ENCODE measurements at places on chromosomes 12 and 14. TPM values are rescaled to one million over a fixed set of nuclear protein-coding genes. Genes with fewer than 3 reads are reported as not detected.

- DNase-seq: no peak
Observed at GRCh38 chr12:42099433-42099832, 45.2 kb downstream of the GXYLT1 start.

- DNase-seq: no peak
Observed at GRCh38 chr12:96876966-96877365, 30.1 kb upstream of the NEDD1 start.

- DNase-seq: no peak
Observed at GRCh38 chr12:109885616-109886015, 5.3 kb upstream of the GLTP start.

DNA sequence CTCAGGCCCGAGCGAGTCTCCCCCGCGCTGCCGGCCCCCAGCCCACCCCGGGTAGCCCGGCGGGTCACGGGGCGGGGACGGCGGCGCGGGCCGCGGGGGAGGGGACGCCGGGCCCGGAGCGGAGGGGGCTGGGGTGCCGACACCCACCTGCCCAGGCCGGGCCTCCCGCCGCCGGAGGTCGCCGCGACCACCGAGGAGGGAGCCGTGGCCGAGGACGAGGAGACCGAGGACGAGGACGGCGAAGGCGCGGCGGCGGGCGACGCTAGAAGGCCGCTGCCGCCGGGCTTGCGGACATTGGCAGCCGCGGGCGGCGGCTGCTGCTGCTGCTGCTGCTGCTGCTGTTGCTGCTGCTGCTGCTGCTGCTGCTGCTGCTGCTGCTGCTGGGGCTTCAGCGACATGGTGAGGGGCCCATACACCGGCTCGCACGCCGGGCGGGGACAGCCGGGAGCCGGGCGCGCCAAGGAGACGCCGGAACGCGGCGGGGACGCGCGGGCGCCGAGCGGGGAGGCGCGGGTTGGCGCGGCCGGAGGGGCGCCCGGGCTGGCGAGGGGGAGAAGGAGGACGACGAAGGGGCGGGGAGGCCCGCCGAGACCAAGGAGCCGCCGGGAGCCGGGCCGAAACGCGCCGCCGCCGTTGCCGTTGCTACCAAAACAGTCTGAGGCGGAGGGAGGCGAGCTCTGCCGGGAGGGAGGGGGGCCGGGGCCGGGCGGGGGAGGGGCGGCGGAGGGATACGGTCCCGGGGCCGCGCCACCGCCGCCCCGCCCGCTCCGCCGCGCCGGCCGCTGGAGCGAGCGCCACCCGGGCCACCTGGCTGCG lies at the start of gene ATXN2:
TSS of gene ATXN2 (minus strand) at position 679 of the 816 bp plus-strand sequence. CDS start at position 398, 281 bp downstream.
- DNase-seq: peak; percentile 58

DNA sequence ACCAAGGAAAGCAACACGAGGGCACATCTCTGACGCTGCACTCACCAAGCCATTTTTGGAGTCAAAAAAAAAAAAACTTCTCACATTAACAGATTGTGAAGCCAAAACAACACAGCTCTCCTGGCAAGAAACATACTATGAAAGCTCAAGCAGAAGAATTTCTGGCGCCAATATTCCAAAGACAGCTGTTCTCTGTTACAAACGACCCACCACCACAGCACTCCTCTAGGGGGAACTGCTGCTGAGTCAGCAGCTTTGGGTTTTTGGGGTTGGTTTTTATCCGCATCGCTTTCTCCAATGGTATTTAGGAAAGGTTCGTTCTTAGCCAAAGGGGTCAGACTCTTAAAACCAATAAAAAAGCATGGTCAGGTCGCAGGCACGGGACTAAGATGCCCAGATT lies 379.4 kb downstream of the RPS29 start:
- no peak for DNase-seq

DNA sequence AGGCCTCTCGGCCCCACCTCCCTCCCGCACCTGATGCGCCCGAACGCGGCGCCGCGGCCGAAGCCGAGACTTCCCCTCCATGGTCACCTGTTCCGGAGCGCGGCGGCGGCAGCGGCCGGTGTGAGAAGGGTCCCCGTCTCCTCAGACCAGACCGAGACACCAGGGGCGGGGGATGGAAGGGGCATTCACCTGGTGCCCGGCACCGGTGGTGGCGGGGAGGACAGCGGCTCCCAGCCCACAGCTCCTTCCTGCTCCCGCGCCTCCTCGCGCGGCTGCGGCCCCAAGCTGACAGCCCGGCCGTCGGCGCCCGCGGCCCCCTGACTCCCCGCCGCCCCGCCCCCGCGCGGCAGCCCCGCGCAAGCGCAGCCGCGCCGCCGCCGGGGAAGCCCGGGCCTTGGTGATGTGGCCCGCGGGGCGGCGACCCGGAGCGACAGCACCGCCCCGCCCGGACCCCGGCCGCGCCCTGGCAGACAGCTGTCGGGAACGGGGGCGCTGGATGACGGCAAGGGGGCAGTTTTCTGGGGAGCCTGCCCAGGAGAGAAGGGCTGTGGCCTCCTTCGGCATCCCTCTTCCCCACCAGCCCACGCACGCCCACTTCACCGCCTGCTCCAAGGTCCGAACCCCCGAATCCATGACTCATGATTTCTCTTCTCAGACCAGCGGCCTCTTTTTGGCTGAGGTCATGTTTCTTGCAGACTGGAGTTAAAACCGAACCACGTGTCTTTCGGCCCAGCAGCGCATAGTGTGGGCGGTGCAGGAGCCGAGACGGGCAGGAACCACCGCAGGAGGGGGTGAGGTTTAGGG lies at the start of gene SLC41A2:
TSS of gene SLC41A2 (minus strand) at position 290 of the 804 bp plus-strand sequence. CDS start 29,763 bp downstream, outside the sequence.
- DNase-seq: peak; percentile 80

- no peak for DNase-seq
Observed at GRCh38 chr14:69376439-69376838, 21.7 kb downstream of the ERH start.

DNA sequence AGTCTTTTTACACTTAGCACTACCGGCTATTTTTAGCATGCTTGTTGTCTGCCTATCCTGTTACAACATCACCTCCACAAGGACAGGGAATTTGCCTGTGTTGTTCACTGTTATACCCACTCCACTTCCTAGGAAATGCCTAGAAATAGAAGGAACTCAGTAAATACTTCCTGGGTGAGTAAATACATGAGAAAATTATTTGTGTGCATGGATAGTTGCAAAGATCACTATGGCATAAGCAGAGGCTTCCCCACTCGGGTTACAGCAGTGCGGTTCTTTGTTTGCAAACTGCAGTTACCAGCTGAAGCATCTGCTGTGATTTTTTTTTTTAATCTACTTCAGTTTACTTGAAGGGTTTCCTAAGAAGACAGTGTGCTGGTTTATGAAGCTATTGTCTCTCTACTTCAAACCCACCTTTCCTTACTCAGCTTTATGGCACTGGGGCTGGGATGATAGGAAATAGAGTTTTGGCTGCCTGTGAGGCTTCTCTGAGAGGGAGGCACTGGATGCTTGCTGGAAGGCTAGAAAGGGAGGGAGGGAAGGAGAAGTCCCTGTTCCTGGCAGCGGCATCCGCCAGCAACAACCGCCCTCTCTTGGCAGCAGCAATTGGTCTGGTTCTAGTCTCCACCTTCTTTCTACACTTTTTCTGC lies 29.0 kb downstream of the PDE6H start:
- DNase-seq: peak; percentile 13

- no peak for DNase-seq
Observed at GRCh38 chr12:109567296-109567695, 6.0 kb downstream of the MMAB start.

DNA sequence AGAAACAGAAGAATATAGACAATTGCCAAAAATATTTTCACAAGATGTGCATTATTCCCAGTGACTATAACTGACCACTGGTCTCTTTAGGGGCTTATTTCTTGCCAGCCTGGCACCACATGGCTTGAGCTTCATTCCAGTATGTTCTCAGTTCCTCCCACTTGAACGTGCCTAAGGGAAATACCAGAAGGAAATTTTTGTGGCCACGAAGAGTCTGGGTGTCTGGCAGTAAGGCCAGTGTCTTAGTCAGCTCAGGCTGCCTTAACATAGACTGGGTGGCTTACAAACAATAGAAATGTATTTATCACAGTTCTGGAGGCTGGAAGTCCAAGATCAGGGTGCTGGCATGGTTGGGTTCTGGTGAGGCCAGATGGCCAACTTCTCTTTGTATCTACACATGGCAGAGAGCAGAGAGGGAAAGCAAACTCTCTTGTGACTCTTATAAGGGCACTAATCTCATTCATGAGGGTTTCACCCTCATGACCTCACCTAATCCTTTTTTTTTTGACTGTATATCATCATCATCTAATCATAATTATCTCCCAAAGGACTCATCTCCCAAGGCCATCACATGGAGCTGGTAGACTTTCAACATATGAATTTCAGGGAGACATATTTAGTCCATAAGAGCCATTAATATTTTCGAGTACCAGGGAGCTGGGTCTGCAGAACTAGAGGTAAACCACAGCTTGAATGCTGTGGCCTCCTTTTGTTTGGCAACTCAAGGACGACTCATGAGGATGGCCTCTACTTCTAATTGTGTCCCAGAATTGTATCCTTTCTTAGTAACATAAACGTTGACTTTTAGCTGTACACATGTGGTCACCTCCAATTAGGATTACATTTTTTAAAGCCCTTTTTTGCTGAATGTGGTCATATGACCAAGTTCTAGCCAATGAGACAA lies 5.1 kb upstream of the SMOC1 start:
- DNase-seq: no peak

RAB15 gene
- 20.9 TPM for total RNA-seq

OLR1 gene
- total RNA-seq: not detected

CIROP gene
- total RNA-seq: not detected

FIGNL2 gene
- total RNA-seq: 42.0 TPM

LGMN gene
- total RNA-seq: 97.6 TPM

DDN gene
- total RNA-seq: 0.10 TPM

Data from endothelial cell (in vitro differentiated cells).